ENCODE measurements at places on chromosomes 1 and 21.

DNA sequence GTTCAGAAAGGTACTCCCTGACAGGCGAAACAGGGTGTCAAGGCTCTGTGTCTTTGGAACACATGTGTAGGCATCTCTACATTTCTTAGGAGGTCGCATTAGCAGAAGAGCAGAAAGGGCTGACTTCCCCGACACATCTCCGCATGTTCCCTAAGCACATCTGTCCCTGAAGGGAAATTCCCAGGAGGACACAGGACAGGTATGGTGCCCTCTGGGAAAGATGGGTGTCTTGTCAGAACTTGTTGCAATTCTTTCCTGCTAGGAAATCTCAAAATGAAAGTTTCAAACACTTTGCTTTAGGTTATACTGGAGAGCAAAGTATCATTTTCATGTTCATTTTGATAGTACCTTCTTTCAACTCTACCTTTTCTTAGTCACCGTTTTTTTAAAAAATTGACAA lies 2.0 kb downstream of the DSCAM start:
- no peak for DNase-seq

GRCh38 chr1:34885405-34886247 lies 26.1 kb upstream of the SMIM12 start:
- no peak for DNase-seq

DNA sequence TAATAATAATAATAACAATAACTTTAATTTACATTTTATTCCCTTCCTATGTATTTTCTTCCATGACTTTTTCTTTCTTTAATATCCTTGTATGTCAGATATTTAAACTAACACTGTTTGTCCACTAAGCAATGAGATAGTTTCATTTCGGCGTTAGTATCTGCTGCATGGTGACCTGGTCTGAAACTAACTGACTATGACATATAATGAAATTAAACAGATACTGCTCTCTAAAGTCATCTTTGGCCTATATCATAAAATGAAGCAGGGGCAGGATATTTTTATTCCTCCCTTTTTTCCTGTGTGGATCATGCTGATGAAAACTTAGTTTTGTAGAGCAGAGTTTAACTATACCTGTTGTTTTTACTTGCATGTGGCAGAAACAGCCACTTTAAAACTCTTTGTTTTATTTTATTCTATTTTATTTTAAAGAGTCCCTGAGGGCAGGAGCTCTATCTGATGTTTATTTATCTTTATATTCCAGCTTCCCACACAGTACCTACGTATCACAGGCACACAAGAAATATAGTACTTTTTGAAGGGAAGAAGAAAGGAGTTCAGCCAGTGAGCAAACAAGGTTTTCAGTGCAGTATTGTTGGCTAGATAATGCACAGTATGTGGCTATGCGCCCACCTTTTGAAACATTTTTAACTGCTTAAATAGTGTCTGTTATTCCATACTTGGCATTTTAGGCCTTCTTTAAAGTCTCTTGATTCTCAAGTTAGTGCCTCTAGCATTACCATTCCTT lies 165.6 kb downstream of the PHTF1 start:
- no peak for DNase-seq

DNA sequence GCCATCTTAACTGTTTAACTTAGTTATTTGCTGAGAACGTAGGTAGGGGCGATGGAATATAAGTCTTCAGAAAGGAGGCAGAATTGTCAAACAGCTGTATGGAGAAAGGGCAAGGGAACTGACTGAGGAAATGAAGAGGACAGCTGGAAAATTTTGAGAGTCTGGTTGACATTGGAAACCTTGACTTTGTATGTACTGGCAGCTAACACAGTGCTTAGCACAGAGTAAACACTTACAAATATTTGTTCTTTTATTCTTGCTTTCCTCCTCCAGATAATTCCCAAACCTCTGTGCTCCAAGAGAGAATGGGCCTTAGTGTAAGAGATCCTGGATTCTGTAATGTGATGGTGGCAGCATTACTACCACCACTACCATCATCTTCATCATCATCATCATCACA lies 91.3 kb downstream of the ZSCAN20 start:
- no peak for DNase-seq

GRCh38 chr1:205774198-205775014 lies 876 bp downstream of the RAB29 start:
- DNase-seq, result no peak

GRCh38 chr1:10623686-10624145 lies 149.0 kb downstream of the PEX14 start:
- no peak for DNase-seq

DNA sequence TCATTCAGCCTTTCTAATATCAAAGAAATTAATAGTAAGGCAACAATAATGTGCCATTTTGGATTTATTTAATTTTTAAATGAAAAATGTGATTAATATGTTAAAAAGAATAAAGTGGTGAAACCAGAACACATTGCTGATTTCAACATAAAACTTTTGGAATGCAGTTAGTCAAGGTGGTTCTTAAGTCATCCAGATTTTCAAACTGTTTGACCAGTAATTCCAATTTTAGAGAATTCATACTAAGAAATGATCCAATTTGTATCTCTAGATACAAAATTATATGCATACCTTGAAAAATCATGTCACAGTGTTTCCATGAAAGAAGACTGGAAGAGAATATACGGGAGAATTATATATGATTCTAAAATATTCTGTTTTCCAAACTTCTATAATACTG lies 54.2 kb upstream of the MCOLN3 start:
- no peak for DNase-seq

GRCh38 chr1:10625076-10625475 lies 150.3 kb downstream of the PEX14 start:
- no peak for DNase-seq

DNA sequence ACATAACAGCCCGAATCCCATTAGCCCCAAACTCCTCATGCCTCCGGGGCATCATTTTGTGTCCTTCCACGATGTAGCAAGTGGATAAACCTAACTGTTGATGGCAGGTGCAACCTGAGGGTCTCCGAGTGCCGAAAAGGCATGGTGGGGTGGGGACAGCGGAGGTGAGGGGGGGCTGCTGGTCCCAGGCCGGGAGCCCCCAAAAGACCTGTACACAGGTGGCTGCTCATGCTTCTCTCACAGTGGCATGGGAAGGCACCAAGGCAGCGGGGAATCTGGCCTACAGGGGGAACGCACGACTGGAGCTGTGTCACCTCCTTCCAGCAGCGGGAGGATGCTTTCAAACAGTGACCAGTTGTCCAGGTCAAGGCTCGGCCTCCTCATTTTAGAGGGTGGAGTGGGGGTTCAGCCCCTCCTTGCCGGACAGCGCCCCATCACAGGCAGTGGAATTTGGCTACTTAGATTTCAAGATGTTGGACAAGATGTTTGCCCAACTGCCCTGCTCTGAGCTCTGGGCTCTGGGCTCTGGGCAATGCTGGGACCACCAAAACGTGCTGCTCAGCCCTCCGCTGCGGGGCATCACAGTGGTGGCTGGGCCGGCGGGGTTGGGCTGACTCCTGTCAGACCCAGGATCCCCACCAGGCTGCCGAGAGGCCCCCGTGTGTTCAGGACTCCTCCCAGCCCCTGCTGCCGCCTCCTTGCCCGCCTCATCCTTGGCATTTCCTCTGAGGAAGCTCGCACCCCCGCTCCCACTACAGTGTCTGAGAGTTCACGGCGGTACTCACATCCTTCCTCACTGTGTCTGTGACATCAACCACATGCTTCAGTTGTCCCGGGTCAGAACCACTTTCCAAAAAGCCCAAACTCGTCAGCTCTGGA lies 7.6 kb downstream of the DNMT3L start:
- no peak for DNase-seq

GRCh38 chr21:15164678-15165303 lies 100.0 kb upstream of the NRIP1 start:
- no peak for DNase-seq

GRCh38 chr1:4408380-4408779 lies 246.0 kb upstream of the AJAP1 start:
- DNase-seq, result no peak

DNA sequence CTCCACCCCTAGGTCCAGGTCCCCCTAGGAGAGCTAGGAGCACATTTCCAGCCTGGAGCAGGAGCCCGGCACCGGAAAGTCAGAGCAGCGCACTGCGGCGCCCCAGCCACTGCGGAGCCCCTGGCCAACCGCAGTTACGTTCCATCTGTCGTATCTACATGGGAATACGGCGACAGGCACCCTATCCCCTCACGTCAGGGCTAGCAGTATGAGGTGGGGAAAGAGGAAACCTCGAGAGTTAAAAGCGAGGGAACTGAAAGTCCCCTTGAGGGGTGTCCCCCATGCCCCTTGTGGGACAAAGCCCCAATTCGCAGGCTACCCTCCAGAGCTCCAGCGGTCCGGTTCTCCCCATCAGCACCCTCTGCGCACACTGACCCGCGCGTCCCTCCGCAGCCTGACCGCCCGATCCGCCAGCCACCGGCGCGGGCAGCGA lies 995 bp downstream of the COLGALT2 start:
- DNase-seq, result no peak

GRCh38 chr1:2175681-2176454 lies 18.7 kb downstream of the FAAP20 start:
- DNase-seq, result no peak

DNA sequence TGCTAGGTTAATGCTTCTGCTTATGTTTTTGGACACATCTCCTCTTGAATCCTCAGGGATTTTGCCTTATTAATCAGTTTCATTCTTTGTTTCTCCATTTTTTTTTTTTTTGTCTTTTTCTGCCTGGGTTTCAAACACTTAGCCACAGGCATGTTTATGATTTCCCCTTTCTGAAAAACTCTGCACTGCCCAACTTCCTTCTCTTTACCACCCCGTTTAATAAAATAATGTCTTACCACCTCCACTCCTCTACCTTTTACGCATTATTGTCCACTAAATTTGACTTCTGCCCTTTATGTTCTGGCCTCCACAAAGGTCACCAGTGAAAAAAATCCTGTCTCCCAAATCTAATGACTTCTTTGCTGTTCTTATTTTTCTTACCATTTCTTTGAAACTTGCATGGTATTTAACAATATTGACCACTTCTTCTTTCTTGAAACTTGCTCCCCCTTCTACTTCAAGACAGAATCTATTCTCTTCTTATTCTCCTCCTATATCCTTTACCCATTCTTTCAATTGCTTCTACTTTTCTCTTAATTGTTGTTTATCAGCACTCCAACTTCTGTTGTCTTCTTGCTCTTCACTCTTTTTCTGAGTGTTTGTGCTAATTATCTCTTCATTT lies 150.3 kb downstream of the TNFSF18 start:
- no peak for DNase-seq

GRCh38 chr1:110643879-110644472 lies 30.8 kb downstream of the KCNA3 start:
- no peak for DNase-seq

DNA sequence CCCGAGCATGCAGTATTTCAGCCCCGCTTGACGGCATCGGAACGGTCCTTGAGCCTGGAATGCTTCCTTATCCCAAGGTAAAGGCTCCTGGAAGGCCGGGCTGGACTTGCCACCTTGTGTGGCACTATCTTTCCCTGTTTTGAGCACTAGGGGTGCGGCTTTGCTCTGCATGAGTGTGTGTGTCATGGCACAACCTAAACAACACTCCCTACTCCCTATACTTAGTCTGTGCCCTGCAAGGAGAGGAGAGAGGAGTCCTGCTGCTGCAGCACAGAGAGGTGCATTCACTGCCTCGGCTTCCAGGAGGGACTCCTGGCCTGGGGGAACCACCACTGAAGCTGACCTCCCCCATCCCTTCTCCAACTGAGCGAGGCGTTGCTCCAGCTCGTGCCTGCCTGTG lies 60.4 kb upstream of the BACE2 start:
- DNase-seq, result no peak

GRCh38 chr21:34266351-34266750 lies 97.5 kb upstream of the KCNE2 start:
- DNase-seq, result no peak

DNA sequence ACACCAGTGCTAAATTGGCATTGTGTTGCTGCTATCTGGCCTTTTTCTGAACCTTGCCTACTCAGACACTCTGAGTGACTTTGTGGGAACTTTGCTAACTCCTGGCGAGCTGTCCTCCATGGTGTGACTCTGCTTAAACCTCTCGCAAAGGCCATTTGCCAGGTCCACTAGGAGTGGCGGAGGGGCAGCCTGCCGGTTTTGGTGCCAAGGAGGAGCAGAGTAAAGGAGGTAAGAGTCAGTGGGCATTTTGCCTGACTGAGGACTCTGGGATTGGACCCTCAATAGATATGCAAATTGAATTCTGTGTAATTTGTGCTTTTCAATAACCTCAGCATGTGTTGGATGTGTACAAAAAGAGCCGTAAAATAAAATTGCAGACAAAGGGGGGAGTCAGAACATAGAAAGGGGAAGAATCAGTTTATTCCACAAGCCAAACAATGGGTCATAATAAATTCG lies 386.6 kb upstream of the NFIA start:
- DNase-seq, result no peak

DNA sequence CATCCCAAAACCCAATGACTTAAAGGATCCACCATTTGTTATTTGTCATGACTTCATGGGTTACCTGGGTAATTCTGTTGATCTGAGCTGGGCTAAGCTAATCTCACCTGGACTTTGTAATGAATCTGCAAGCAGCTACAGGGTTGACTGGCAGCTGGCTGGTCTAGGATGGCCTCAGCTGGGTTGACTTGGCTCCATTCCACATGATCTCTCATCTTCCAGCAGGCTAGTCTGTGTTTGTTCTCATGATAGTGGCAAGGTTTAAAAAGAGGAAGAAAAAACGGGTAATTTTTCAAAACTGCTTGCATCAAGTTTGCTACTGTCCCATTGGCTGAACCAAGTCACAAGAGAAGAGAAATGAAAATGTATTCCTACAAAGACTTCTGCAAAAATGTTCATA lies 24.8 kb upstream of the ZMYM4 start:
- DNase-seq, result no peak

- DNase-seq, result no peak
Measured at GRCh38 chr1:110779636-110780035, 93.3 kb upstream of the CD53 start.

GRCh38 chr1:198747127-198747526 lies 108.3 kb downstream of the PTPRC start:
- DNase-seq, result no peak

DNA sequence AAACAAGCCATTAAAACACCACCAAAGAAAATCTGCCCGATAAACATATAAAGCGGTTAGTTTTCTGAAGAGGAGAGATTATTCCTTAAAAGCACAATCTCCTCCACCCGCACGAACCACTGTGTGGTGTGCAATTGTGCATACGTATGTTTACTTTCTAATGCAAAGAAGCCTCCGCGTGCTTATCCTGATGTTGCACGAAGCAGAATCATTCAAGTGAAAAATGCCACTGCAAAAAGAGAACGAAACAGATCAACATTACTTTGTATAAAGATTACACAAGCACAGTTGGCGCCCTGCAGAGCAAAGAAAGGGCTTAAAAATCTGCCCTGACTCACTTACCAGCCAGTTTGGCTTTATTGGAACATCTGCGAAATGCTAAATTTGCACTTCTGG lies 166.8 kb downstream of the ZNF281 start:
- no peak for DNase-seq

DNA sequence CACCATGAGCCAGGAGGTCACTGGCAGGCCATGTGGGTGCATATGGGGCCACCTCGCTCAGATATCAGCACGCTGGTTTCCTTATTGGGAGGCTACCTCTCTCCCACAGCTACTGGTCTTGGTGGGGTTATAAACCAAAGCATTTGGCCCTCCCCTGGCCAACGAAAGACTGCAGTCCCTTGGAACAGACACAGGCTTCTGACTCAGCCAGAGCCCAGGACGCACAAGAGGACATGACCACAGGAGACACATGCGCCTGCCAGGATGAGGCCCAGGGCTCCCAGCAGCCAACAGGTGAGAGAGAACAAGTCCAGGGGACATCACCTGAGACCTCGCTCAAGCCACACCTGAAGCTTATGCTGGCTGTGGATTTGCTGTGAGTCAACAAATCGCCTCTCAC lies 13.8 kb downstream of the NPHP4 start:
- no peak for DNase-seq
